ENCODE measurements at places on chromosomes 3 and 15.

GRCh38 chr3:51819709-51820406 lies 40.8 kb upstream of the IQCF6 start:
- DNase-seq = no peak

GRCh38 chr15:53384417-53384816 lies 375.0 kb downstream of the WDR72 start:
- DNase-seq = no peak

- DNase-seq = no peak
Observed at GRCh38 chr3:29144807-29145206, 136.1 kb upstream of the RBMS3 start.

DNA sequence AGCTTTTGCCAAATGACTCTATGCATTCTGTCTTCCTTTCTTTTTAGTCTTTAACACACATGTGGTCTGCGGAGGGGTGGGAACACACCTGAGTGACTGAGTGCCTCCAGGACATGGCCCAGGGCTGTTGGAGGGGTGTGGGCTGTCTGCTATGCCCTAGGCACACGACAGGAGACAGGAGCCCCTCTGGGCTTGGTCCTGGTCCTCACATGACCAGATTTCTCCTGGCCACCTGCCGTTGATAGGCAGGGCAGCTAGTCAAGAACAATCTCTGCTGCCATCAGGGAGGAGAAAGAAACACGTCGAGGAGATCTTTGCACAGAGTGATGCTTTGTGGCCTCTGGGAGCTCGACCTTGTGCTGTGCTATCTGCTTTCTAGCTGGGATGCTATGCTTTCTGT lies 176.6 kb downstream of the KLF13 start:
- no peak for DNase-seq

DNA sequence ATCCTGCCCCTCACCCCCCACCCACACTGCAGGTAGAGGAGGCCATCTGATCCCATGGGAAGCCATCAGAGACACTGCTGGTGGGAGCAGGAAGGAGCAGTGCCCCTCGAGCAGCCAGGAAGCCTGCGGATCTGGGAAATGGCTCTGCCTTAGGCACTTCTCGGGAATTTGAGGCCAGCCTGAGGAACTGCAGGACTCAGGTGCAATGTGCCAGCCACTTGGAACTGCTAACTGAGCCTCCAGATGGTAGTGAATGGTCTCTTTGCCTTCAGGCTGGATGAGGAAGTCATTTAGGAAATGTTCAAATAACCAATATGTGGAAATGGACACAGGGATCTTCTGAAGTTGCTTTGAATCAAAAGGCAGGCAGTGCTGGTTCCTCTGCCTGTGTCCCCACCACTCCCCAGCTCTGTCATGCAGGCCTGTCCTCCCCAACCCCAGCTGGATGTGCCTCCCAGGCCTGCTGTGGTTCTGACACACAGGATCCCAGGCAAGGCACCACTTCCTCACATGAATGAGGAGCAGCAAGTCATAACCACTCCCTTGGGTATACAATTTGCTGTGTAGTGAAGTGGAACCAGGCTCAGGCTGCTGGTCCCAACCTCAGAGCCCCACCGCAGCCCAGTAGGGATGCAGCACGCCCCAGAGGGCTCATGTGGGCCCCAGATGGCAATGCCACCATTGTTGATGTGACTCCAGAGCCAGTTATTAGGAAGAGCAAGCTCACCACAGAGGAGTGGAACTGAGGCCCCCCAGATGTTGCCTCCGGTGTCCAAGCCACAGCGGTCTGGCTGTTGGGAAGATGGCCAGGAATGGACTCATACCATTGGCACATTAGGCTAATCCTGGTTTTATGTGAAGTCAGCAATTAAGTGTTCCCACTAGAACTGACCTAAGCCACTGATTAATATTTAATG lies 46.5 kb upstream of the LIMD1 start:
- DNase-seq = no peak

- no peak for DNase-seq
Observed at GRCh38 chr15:50824514-50824913, 59.0 kb upstream of the SPPL2A start.

DNA sequence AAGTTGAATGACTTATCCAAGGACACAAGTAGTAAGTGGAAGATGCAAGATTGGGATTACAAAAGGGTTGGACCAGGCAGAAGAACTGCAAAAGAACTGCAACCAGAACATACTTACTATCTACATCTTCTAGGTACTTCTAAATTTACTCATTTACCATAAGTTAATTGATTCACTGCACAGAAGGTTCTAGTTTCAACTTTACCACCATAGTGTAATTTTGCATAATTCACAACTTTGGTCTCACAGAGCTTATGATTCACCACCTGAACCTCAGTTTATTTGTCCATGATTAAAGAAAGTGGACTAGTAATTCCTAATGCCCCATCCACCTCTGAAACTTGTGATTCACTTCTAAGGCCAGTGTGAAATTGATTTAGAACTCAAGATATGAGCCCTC lies 236.8 kb upstream of the UBE2E2 start:
- no peak for DNase-seq

DNA sequence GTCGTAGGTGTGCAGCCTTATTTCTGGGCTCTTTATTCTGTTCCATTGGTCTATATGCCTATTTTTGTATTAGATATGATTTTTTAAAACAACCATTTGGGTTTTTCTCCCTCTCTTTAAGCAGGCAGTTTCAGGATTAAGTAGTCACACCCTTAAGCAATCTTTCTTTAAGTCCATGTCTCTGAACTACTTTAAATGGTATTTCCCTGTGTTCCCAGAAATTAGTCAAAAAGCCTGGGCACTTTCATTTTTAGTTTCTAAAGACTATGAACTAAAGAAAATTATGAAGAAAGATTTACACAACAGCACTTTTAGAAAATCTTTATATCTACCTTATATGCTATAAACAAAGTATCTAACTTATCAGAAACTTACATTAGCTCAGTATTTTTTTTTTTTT lies 110.3 kb downstream of the FAIM start:
- DNase-seq = no peak

DNA sequence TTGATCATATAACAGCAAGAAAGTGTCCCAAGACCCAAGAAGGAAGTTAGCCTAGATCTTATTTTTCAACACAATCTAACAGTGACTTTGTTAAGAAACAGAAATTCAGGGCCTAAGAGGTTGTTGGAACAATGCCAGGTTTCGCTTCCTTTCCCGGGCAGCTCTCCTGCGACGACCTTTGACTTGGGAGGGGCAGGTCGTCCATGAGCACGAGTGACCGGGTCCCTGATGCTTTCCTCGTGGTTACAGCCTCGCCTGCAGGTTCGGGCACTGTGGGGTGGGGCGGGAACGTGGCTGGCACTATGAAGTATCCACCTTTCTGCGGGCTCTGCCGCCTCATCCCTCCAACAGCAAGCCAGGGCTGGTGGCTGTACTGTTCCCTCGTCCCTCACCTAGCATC lies 90.1 kb upstream of the RGMA start:
- no peak for DNase-seq

DNA sequence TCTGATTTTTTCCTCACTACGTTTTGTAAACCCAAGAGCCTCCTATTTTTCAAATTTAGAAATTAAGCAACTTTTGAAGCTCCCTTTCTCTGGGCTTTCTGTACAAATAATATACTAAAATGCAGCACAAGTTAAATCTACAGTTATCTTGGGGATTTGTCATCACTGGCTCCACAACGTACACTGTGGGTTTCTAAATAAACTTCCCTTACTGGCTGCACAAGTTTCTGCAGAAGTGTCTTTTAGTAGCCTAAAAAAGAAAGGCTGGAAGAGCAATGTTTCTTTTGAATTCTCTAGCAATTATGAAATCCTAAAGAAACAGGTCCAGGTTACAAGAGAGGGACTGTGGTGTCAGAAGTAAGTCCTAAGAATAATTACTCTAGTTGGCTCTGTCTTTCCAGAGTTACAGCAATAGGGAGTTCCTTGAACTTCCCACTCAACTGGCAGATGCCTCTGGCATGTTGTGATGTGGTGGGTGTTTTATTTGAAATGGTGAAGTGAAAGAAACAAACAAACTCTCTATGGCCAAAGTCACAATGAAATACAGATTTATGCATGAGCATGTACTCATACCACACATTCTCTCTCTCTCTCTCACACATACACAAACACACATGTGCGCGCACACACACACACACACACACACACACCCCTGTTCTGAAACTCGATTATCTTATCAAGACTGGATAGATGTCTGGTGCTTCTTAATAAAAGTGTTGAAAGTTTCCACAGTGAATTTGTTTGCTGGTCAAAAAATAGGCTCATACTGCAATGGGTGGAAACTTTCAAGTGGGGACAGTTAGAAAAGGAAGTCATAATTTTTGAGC lies 198.2 kb downstream of the SSR3 start:
- no peak for DNase-seq

DNA sequence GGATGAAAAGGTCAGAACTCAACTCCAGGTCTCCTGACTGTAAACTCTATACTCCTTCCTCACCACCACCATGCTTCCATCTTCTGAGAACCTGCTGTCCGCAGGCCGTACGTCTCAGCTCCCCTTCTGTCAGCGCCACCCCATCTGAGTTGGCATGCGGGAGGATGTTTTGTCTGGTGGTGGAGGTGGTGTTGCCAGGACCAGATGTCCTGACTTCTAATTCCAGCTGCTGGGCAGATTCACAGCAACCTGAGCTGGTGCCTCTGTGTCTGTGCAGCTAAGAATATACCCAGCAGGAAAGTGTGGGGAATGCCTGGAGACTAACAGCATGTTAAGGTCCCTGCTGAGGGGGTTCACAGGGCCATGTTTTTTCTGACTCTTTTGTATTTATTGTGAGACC lies 23.2 kb downstream of the PLA1A start:
- DNase-seq = no peak

DNA sequence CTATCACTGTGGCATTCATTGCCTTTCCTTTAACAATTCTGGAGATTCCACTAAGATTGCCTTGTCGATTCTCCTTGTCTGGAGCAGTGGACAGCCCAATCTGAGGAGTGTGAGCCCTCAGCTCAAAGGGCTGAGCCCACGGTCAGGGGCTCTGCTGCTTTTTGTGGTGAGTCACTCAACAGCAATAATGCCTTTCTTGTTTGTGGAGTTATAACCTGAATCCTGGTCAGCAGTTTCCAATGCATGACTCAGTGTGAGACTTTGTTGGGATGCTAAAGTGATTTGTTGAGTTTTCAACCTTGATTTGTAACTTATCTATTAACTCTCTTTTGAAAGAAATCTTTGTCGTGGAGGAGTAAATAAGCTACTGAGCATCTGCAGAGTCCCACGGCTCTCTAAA lies 183.5 kb downstream of the TJP1 start:
- no peak for DNase-seq

GRCh38 chr3:151445273-151446001 lies 15.4 kb downstream of the IGSF10 start:
- DNase-seq = no peak

Measured in stimulated activated CD4-positive, alpha-beta T cell treated with anti-CD3 and anti-CD28 coated beads, Interleukin-1b, Interleukin-23, amount 100 ng/mL, for 1 hour (primary cell).